ENCODE measurements at places on chromosomes 5 and 9.

DNA sequence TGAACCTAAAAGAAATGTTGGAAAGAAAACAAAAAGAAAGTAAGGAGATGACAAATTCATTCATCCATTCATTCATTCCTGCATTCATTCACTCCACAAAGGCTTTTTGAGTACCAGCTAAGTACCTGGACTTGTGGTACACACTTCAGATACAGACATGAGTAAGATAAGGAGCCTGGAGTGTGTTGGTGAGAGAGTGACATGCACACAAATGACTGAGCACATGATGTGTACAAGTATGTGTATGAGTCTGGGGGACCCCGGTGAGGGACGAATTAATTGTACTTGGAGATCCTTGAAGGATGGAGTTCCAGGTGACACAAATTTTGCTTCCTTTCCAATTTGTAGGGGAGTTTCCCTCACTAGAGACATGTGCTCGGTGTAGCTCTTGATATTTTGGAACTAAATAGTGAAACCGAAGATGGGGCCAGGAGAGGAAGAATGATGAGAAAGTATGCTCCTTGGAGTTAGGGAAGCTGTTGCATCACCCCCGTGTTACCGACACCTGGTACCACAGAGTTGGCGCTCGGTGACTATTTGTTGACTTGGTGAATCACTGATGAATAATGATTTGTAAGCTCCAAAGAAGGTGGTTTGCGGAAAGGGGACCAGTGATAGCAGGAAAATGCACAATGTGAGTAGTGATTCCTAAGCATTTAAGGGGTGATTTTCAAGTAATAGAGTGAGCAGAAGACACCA is 509.8 kb downstream of the CCDC171 start:
- no peak for DNase-seq

- DNase-seq: no peak
Observed at GRCh38 chr5:151961557-151961956, 36.9 kb upstream of the GLRA1 start.

- no peak for DNase-seq
Observed at GRCh38 chr5:55370291-55370925, 62.6 kb downstream of the MTREX start.

DNA sequence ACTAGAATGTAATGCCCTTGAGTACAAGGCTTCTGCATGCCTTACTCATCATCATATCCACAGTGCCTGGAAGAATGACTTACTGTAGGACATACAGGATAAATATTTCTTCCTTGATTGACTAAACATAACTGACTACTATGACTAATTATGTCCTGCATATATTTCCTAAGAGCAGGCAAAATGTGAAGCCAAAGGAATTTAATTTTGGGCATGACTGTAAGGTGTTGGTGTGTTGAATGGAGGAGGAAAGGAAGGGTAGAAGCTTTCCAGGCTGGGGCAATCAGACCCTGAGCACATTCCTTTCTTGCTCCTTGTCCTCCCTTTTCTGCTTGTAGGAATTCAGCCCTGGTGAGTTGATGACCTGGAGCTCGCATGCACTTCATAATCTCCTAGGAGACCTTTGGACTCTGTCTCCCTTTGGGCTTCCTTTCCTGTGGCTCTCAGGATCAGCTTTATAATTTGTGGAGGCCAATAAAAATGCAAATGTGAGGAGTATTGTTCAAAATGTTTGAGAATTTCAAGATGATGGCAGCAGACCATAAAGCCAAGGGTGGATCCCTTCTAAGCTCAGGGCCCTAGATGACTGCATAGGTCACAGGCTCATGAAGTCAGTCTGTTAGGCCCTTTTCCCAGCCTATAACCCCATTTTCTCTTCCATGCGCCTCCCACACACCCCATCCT is 174.0 kb downstream of the HMHB1 start:
- DNase-seq: no peak

DNA sequence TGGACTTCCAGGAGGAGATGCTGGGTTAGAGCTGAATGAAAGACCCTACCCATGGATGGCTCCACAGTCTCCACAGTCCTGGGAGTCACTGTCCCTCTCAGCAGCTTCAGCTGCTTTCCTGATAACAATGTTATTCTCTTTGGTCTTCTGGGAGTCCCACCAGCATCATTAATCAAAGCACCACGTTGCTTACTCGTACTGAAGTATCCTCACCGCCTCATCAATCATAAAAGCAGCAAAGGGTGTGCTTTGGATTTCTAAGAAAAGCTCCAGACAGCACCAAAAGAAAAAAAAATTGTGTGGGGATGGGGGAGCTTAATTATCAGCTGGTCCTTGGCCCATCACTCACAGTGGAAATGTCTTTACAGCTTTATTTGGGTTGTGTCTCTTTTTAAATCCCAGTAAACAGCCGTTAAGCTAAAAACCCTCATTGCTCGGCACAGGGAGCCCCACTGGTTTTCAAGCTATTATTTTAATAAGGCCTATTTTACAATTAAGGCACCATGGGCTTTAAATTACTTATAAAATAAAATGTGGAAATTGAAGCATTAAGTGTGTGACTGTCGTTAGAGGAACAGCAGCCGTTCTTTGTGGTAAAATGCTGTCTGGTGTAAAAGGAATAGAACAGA is 538.0 kb downstream of the EBF1 start:
- no peak for DNase-seq

DNA sequence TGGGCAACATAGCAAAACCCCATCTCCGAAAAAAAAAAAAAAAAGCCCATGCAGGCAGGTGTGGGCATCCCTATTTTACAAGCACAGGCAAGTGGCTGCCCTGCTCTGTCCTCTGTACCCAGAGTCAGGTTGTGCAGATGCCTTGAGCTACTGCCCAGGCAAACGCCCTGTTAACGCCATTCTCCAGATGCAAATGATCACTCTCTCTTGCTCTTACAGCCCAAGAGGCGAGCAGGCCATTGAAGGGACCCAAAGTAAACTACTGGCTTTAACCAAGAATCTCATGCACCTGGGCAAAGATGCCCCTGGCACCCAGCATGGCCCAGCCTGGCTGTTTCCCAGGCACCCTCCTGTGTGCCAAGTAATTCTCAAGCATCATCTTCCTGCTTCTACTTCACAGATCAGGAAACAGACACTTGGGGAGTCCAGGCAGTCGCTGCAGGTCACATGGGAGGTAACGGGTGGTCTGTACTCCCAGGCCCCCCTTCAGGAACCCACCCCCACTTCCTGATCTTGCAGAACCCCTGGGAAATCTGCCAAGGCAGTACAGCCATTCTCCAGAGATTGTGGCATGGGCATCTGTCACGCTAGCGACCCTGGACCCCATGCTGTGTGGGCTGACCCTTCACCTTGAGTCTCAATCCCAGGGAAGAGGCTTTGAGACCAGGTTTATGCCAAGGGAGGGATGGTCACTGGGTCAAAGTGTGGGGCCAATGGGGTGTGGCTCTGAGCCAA is 14.2 kb downstream of the EEIG1 start:
- DNase-seq: no peak

DNA sequence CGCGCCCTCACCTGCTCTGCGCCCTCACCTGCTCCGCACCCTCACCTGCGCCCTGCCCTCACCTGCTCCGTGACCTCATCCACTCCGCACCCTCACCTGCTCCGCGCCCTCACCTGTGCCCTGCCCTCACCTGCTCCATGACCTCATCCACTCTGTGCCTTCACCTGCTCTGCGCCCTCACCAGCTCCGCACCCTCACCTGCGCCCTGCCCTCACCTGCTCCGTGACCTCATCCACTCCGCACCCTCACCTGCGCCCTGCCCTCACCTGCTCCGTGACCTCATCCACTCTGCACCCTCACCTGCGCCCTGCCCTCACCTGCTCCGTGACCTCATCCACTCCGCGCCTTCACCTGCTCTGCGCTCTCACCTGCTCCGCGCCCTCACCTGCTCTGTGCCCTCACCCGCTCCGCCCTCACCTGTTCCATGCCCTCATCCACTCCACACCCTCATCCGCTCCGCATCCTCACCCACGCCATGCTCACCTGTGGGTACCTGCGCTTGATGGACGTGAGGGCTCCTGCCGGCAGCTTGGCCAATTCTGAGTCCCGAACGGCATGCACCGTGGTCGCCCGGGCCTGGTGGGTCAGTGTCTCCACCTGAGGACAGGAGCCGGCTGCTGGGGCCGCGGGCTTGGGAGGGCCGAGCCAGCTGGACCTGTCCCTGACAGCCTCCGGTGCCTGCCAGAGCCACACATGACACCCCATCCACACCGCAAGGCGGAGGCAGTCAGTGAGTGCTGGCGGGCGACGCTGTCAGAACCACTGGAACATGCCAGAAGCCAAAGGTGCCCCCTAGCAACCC is 35.6 kb upstream of the NSMF start:
- DNase-seq: no peak

DNA sequence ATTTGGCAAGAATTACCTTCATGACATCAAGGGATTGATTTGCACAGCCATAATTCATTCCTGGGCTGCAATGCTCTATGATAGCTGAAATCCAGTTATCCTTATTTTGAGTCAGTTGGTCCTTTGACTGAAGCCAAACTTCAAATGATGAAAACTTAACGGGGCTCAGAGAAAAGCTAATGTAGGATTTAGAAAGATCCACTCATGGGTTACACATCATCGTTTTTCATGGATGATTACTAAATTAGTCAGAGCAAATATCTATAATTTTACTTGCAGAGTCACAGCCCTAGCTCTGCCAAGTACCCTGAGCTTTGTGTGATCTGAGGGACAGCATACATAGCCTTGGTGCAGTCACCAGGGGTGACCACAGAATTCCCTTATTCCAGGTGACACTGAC is 27.3 kb upstream of the MUSK start:
- DNase-seq: no peak

DNA sequence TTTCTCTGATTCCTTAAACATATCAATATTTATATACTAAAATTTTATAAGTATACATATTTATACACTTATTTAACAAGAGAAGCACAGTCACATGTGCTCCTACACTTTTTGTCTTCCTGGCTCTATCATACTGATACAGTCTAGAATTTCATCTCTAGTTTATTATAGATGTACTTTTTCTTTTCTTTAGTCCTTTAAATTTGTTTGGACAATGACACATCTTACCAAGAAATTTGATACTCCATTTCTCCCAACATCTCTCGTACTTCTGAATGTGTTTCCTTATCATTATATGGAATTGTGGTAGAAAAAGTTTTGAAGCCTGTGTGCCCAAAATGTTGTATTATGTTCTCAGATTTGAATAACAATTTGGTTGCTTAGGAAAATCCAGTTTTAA is 104.6 kb downstream of the DMRT2 start:
- DNase-seq: no peak

DNA sequence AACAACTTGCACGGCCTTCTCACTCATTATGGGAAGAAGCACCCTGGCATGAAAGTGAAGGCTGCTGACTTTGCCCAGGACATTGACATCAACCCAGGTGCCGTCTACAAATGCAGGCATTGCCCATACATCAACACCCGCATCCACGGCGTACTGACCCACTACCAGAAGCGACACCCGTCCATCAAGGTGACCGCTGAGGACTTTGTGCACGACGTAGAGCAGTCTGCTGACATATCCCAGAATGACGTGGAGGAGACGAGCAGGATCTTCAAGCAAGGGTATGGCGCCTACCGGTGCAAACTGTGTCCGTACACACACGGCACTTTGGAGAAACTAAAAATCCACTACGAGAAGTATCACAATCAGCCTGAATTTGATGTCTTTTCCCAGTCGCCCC is 65.4 kb downstream of the ZNF462 start:
- DNase-seq: no peak

DNA sequence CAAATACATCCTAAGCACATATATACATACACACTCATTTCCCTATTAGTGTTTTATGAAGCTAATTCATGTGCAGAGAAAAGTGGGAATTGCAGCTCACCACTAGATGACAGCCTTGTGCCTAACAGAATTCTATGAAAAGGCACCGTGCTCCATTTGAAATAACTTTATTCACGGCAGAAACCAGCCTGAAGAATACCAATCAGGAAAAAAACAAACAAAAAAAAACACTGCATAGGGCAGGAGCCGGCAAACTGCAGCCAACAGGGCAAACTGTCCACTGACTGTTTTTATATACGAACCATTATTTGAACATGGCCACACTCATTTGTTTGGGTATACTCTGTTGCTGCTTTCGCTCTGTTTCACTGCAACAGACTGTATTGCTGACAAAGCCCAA is 33.6 kb downstream of the ERMP1 start:
- no peak for DNase-seq

DNA sequence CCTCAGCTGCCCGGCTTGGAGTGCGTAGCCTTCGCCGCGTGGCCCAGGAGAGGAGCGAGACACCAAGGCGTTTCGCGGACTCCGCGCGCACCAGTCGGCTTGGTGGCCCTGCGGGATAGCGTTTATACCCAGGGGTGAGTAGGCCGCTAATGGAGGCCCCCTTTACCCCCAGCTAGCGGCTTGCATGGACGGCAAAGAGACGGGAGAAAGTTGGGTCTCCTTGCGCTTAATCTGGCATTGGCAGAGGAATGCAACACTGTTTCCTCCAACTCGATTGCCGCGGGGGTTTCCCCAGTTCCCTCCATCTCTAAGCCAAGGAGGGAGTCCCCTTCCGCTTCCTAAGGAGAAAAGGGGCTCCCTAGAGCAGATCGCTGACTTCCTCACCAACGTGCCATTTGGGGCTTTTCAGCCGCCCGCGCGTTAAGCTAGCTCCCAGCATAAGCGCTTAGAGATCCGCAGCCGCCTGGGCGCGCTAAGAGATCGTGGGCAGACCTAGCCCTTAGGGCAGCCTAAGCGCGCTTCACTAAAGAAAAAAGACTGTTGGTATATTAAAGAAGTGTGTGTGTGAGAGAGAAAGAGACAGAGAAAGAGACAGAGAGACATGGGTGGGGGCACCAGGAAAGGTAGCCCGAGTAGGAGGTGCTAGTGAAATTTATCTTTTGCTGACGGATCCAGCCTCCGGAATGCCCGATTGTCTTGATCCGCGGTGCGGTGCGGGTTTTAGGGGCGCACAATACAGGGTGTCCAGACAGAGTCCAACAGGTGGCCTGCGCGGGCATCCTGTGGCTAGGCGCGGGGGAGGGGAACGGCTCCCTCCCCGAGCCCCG is 597.9 kb upstream of the SGCD start:
- no peak for DNase-seq

GRCh38 chr9:134846699-134847098 is 33.9 kb upstream of the FCN2 start:
- DNase-seq: no peak

DNA sequence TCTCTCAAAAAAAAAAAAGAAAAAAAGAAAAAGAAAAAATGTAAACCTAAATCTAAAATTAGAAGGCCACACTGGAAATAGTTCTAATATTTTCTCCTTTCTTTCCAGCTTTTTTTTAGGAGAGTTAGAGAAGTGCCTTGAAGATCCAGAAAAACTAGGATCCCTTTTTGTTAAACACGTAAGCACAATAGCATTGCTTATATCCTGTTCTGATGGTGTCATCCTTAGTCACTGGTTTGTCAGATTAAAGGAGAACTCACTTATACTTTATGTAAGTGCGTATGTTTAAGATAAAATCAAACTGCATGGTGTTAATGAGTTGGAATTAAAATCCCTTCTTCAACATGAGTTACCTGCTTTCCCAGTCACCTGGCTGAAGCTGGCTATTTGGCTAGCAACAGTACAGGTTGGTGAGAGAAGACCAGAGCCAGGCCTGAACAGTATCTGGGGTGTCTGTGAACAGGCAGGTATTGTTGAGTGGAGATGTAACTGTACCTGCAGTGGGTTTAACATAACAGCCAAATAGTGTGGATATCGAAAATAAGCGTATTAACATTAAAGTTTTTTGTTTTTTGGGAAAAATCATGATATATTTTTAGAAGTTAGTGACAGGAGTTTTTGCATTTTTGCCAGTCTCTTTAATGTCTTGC is 104.7 kb upstream of the OTULINL start:
- no peak for DNase-seq

GRCh38 chr5:142608081-142608480 is 77.8 kb downstream of the FGF1 start:
- no peak for DNase-seq

GRCh38 chr5:108747774-108748400 is at the start of gene FER:
FER (plus strand) TSS chr5:108747897; CDS start chr5:108798183, 50,286 bp downstream.
- no peak for DNase-seq

Measured in stimulated activated CD8-positive, alpha-beta memory T cell treated with anti-CD3 and anti-CD28 coated beads, Interleukin-2, amount 100 ng/mL, for 1 hour (primary cell).